ENCODE measurements at places on chromosomes 12 and 14. TPM values are rescaled to one million over a fixed set of nuclear protein-coding genes. Genes with fewer than 3 reads are reported as not detected.

The EMC9 gene
- 14.8 TPM for total RNA-seq

GRCh38 chr14:99995700-99996356, 69.4 kb upstream of the EVL start:
- peak; percentile 72 for DNase-seq

The CATSPERB gene
- 0.36 TPM for total RNA-seq

GRCh38 chr12:93706387-93706786, 29.2 kb downstream of the CRADD start:
- no peak for DNase-seq

DNA sequence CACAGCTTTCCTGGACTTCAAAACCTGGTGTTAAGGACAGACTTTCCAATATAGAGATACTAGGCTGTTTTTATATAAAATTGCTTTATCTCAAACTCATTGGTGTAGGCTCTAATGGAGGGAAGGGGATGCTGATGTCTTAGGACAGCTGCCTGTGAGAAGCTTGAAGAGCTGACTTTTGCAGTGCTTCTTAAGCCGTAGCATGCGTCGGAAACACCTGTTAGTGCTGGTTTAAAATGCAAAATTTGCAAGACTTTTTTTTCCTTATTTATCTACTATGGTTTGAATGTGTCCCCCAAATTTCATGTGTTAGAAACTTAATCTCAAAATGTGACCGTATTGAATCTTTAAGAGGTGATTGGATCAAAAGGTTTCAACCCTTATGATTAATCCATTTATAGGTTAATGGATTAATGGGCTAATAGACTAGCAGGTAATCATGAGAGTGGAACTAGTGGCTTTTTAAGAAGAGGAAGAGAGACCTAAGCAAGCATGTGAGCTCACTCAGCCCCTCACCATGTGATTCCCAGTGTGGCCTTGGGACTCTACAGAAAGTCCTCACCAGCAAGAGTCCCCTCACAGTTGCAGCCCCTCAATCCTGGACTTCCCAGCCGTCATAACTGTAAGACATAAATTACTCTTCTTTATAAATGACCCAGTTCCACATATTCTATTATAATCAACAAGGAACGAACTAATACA, 60.9 kb upstream of the FUT8 start:
- no peak for DNase-seq

The CLEC14A gene
- 47.3 TPM for total RNA-seq

DNA sequence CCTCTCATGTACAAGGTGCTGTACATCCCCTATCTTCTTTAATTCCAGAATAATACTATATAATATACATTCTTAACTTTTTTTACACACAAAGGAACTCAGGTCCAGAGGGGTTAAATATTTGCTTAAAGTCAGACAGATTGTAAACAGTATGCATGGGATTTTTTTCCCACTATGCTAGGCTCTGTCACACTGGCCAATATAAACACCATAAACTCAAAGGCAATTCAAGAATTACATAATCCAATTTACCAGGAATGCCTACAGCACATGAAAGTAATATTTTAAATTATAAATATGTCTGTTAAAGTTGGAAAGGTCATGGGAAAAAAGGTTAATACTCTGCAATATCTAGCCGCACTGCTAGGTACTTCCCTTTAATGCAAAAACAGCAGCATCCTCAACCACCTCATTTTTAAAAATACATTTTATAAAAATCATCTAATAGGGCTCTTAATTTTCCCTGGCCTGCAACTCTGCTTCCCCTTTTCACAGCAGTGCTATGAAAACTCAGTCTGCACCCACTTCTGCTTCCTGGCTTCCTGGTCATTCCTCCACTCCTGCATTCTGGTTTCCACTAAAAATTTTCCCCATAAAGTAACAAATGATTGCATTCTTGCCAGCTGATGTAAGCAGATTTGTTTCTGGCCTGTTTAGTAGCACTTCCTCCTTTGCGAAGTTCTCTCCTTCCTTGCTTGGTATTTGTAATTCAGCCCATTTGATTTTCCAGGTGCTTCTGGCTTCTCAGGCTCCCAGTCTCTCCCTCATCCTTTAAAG, 128.1 kb downstream of the ITPR2 start:
- DNase-seq: no peak

The DHRS2 gene
- total RNA-seq: not detected

The CCDC177 gene
- not detected for total RNA-seq

GRCh38 chr14:24664366-24664765, 30.4 kb upstream of the GZMB start:
- DNase-seq: no peak

DNA sequence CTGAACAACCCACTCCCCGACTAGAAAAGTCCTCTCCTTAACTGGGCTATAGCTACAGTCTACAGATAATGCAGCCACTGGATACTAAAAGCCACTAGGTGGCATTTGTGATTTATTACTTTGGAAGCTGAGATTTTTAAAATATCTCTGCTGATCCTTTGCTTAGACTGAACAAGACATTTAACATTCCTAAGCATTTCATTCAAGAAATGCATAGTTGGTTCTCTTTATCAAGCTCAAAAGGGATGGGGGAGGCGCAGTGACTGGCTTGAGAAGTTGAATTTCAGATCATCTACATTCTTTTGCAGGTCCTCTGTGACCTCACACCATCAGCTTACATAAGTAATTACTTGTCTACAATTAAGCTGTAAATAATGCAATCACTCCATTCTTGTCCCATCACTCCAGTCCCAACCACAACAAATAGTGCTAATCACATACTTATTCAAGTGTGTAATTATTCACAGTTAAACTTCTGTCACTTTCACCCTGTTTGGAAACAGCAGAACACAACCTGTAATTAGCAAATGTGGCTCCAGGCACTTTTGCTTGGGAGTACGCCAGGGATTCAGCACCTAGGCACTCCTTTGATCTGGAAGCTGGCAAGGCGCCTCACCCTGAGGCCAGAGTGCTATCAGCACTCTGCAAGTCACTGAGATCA, 203.6 kb downstream of the NOVA1 start:
- no peak for DNase-seq

DNA sequence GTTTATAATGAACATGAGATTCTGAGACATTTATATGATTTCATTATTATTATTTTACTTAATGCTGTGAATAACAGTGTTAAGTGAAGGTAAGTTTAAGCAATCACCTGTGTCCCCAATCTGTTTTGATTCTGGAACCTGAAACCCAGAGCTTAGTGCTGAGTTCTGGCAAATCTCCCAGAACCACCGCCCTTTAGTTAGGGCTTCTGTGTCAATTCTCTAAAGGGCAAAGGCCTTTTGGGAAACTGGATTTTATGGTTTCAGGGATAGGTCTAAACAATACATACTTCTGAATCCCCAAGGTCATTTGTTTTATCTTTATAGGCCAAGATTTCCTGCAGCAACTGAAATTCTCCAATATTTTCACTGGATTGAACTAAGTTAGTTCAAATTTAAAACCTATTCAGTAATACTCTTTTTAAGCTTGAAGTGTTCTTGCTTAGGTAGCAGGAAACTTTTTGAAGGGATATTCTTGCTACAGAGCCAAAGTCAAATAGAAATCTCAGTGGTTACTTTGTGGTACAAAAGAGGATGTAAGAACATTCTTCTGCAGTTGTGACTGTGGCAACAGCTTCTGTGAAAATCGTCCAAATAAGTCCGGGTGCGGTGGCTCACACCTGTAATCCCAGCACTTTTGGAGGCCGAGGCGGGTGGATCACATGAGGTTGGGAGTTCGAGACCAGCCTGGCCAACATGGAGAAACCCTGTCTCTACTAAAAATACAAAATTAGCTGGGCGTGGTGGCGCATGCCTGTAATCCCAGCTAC, 10.0 kb upstream of the PKP2 start:
- DNase-seq: no peak

- no peak for DNase-seq
These were observed 136.1 kb upstream of the PRKD1 start for GRCh38 chr14:30063746-30064145.

GRCh38 chr12:12334367-12335040, 15.5 kb downstream of the MANSC1 start:
- DNase-seq: no peak

GRCh38 chr14:105072381-105072861, 7.2 kb upstream of the GPR132 start:
- DNase-seq: no peak

- DNase-seq: no peak
These were observed 52.1 kb downstream of the RIN3 start for GRCh38 chr14:92565718-92566115.

DNA sequence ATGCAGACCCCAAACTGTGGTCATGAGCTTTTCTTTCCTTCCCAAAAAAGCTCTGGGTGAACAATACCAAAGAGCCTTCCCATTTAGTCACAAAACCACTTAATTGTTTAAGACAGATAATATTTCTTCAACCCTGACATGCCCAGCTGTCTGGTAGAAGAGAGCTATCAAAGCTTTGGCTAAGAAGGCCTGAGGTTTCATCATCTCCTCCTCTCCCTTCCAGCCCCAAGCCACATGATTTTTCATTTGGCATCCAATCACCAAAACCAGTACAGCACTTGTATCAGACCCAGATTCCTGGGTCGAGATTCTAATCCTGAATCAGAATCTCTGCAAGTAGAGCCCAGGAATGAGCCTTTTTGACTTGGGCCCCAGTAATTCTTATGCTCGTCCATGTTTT, 199.6 kb upstream of the TMEM260 start:
- no peak for DNase-seq

DNA sequence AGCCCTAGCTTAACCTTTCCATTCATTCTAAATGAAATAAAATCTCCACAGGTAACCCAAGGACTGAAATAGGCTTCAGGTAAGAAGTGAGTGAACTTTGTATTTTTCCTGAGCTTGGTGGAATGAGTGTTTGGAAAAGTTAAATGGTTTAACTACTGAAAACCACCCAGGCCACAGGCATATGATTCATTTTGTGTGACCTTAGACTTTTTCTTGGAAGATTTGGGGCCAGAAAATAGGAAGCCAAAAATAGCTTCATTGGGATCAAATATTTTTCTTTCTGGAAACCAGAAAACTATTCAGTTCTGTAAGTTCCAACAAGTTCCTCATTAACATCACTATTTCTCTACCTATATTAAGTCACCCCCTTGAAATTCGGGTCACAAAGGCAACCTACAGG, 212.6 kb downstream of the PCNX1 start:
- no peak for DNase-seq

The RPS29 gene
- 737 TPM for total RNA-seq

- no peak for DNase-seq
These were observed 11.2 kb downstream of the BCAT1 start for GRCh38 chr12:24937553-24938244.

The CLEC4E gene
- 2.6 TPM for total RNA-seq

GRCh38 chr12:55445357-55445756, 1.5 kb downstream of the OR6C2 start:
- DNase-seq: no peak

DNA sequence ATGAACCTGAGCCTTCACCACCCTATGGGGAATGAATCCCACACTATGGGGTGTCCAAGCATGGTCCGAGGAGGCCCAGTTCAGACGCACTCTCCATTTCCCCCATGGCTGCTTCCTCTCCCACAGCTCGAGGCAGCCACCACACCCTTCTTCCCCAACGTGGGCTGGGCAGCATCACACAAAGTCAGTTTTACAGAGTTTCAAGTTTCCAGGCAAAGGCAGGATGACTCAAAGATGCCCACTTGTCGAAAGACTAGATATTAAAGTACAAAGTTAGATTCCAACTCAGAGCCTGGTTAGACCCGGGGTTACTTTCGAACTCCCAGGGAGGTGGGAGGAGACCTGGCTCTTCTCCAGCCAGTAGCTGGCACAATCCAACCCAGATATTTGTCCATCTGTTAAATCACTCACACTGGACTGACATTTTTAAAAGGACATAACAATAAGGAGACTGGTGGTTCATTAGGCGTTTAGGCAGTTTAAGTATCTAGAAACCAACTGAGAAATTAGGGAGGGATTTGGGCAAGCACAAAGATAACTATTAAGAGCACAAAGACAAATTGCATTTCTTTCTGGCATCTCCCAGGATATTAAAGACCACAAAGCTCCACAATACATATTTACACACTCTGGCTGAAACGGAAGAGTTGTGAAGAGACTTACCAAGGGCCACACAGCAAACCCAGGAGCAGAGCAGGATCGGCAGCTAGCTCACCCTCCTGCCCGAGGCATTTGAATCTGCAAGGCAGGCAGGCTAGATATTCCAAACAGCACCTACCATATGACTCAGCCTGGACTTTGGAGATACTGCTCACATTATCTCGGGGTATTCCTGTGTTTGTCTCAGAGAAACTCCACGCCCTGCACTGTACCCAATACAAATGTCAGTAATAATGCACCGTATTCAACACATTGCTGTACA, 34.8 kb downstream of the TMCC3 start:
- no peak for DNase-seq

The IL22 gene
- total RNA-seq: not detected

The GYS2 gene
- 0.27 TPM for total RNA-seq

The KLRC3 gene
- total RNA-seq: not detected

DNA sequence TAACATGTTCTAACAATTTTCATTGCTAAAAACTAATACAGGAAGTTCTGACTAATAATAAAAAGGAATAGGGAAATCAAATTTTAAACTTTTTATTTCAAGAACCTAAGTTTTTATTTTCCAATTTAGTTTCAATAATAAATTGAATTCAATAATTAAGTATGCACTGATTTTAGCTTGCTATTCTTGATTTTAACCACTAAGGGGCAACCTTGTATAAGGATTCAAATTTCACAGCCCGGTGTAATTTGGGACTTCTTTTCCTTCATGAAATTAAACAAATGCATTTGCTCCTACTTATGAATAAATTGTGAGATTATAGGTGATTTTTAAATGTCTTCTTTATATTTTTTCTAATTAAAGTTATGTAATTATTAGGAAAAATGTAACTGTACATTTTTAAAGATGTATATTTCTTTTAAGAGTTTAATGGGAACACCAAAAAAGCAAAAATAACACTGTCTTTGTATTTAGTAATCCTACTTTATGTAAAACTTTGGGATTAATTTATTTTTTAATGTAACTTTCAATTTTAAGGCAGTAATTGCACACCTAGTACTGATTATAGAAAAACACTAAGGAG, 241.4 kb upstream of the PDZRN4 start:
- DNase-seq: no peak

DNA sequence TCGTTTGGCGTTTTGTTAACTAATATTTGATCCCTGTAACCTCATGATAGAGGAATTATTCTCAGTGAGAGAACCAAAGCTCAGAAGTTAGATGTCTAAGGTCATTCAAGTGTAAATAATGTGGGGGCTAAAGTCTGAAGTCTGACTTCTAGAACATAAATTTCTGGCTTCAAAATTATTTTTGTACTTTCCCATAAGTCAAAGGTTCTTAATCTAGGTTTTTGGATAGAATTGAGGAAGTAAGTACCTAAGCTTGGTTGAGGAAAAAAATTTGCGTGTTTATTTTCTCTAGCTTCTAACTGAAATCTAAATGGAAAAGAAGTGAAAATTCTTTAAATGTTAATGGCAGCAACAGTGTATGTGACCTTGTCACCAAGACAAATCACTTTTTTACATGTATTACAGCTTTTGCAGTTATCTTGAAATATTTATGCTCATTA, 2.3 kb downstream of the LARP4 start:
- DNase-seq: no peak

The MIP gene
- total RNA-seq: not detected
